ENCODE measurements at places on chromosomes 12 and 14.
A peak's percentile ranks its signal among the peaks of the same experiment; 100 is the strongest.

GRCh38 chr12:6432991-6433390, 11.8 kb upstream of the CD27 start:
- no peak for DNase-seq

DNA sequence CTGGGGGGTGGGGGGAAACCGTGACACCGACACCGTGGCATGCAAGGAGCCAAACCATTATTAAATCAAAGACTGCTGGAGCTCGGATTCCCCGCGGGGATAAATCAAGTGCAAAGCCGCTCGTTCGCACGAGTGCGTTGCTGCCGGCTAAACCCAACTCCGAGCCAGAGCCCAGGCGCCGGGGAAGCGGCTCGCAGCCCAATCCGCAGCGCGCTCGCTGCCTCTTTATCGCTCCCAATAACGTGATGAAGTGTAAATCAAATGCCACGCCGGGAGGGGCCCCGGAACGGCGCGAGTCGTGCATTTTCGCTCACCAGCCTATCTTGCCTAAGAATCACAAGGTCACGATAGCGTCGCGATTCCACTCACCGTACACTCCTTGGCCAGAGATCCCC, 1.3 kb downstream of the MDGA2 start:
- DNase-seq = no peak

DNA sequence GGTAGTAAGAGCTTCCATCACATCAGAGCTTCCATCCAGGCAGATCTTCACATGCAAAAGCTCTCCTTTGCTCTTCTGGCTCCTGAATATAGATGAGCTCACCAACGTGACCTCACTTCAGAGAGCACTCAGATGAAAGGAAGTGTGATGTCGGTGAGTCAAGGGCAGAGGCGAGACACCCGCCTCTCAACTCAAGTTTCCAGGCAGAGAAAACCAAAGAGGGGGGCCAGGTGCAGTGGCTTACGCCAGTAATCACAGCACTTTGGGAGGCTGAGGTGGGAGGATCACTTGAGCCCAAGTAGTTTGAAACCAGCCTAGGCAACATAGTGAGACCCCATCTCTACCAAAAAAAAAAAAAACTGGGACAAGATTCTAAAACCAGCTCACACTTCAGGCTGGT, 126.9 kb downstream of the DUSP6 start:
- peak; percentile 70 for DNase-seq

DNA sequence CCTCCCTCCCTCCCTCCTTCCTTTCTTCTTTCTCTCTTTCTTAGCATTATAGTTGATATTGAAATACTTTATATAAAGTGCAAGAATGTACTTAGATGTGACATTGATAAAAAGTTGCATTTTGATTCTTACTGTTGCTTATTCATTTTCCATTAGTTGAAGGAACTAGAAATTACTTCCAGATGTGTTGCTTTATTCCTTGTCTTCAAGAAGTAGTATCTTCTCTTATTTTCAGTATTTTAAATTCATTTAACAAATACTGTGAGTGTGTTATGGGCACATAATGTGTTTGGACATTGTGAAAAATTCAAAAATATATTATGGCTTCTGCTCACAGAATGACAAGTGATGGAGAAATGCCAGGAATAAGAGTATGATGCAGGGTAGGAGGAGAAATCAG, 45.6 kb downstream of the TRMT5 start:
- no peak for DNase-seq

DNA sequence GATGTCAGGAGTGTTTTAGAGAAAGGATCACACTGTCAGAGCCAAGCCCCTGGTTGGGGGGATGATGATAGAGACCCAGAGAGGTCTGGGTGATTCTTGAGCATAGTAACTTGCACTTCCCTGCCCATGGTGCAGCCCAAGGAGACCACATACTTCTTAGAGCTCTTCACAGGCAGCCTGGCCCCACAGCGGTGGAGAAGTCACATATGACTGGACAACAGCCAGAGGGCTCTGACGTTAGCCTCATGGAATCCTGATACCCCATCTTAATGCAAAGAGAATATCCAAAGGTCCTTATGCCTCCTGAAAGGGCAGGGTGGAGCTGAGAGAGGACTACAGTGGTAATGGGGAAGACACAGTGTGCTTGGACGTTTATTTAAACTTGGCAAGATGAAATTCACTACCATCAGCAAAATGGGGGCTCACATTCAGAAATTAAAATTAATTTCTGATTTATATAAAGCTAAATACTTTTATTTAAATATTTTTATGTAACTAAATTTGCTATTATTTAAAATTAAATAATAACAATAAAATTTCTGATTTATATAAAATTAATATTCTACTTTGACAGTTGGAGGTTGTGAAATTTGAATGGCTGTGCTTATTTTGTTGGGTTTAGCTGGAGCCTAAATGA, 131.3 kb downstream of the KTN1 start:
- no peak for DNase-seq

- DNase-seq = no peak
These were observed 2.4 kb downstream of the RERG start for GRCh38 chr12:15218794-15219193.

DNA sequence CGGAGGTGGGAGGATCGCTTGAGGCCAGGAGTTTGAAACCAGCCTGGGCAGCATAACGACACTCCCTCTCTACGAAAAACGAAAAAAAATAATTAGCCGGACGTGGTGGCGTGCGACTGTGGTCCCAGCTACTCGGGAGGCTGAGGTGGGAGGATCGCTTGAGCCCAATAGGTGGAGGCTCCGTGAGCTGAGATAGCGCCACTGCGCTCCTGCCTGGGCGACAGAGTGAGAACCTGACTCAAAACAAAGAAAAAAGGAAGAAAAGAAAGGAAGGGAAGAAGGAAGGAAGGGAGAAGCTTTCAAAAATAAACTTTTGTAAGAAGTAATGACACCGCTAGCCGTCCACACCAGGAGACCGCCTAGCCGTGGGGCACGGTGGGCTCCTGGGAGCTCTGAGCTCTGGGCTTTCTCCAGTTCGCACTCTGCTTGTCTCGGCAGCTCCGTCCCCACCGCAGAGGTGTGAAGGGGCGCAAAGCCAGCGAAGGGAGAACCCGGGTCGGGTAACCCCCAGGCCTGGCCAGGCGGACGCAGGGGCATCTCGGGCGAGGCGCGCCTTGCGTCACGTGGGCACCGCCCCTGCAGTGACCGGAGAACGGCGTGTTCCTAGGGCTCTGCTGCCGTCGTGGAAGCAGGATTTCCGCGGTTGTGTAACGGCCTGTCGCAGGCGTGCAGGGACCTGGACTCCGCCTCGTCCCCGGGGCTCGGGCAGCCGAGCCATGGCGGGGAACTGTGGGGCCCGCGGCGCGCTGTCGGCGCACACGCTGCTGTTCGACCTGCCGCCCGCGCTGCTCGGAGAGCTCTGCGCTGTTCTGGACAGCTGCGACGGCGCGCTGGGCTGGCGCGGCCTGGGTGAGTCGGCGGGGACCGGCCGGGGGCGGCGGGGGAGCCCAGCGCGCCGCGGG, at the start of gene IRAK3:
TSS of gene IRAK3 (plus strand) at position 631 of the 902 bp plus-strand sequence. CDS start at position 717, 86 bp downstream.
- no peak for DNase-seq

- no peak for DNase-seq
These were observed 215.9 kb downstream of the CHST11 start for GRCh38 chr12:104672501-104673265.

GRCh38 chr12:34400411-34400881, 378.1 kb downstream of the ALG10 start:
- no peak for DNase-seq

Data from stimulated activated CD4-positive, alpha-beta T cell treated with anti-CD3 and anti-CD28 coated beads, TNF-alpha, amount 100 ng/mL, for 48 hours (primary cell).